Brain microvascular endothelial cell (primary cell): ENCODE measurements at places on chromosomes 6 and 20.

GRCh38 chr20:2234598-2235191 is 61.1 kb upstream of the TGM3 start:
- DNase-seq = no peak

- no peak for DNase-seq
These were observed 126.9 kb downstream of the MRPL14 start for GRCh38 chr6:44000164-44000842.

DNA sequence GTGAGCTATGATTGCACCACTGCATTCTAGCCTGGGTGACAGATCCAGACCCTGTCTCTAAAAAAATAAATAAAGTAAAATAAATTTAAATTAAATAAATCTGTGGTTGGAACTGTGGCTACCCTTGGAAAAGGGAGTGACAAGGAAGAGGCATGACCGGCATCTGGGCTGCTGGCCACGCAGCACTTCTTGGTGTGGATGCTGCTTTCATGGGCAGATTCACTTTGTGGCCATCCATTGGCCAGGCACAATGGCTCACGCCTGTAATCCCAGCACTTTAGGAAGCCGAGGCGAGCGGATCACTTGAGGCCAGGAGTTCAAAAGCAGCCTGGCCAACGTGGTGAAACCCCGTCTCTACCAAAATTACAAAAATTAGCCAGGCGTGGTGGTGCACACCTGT is 16.1 kb downstream of the EBF4 start:
- DNase-seq = no peak

GRCh38 chr6:83464381-83465140 is 33.7 kb upstream of the ME1 start:
- DNase-seq = no peak

- DNase-seq = no peak
These were observed 509.3 kb downstream of the QKI start for GRCh38 chr6:163923658-163924411.
